Activated gamma-delta T cell treated with anti-CD3 and anti-CD28 coated beads, Interleukin-2, amount 50 U/mL, for 16 hours (primary cell): ENCODE measurements at places on chromosomes 7 and 10.
A peak's percentile ranks its signal among the peaks of the same experiment; 100 is the strongest.

DNA sequence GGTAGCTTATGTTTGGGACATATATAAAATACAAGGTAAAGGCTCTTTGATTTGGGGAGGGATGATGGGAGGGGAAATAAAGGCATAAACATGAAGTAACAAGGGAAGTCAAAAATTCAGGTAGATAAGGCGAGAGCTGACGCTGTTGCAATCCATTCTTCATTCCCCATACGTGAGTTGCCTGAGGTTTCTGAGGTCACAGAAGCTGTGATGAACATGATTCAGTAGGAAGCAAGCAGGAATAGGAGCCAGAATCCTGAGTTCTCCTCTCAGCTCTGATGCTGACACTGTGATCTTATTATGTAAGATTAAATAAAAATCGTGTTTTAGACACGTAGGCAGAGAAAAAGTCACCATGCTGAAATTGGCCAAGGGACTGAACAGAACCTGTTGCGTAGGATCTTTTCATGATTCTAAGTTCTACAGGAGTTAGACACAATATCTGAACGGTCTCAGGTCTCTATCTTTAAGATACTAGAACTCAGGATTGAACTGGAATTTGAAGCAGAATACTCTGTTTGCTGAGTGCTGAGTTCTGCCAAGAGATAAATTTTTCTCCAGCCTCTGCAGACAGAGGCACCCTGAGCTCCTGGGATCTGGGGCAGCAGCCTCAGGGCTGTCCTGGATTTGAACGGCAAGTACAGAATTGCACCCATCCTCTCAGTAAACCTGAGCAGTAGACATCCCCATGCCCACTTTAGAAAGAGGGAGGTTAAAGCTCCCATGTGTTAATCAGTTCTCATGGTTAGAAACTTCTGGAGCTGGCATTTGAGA lies 21.0 kb downstream of the KLF6 start:
- DNase-seq = no peak

GRCh38 chr10:44030132-44030531 lies 354.8 kb downstream of the CXCL12 start:
- DNase-seq = no peak

- peak; percentile 27 for DNase-seq
Observed at GRCh38 chr10:110860576-110861241, 11.0 kb upstream of the PDCD4 start.

DNA sequence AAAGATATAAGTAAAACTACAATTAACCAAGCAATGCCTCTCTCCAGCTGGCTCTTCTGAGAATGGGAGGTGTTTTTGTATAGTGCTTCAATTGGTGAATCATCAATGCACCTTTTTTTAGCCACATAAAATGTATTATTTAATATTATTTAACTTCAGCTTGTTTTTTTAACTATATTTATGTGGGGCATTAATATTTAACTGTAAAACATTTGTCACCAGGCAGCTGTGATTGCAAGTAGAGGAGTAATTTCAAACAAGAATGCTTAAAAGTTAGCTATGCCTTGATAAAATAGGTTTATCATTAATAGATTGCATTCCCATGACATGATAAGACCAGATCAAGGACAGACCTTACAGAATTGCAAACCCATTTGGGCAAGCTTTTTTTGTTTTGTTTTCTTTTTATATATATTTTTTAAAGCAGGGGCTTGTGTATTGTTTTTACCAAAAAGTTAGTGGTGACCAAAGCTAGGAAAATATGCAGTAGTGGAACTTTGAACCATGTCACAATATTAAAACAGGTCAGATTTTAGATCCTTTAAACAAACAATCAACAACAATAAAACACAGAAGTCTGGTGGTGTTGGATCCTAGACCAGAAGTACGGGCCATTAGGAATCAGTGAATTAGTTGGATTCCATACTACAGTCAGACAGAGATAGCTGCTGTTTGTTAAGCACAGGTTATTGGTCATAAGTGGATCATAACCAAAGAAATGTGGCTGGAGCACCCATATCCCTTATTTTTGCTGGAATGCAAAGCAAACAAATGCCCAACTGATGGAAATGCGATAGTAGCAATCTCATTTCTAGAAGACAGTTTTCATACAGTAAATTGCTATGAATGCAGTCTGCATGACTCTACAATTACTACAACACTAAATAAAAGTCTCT lies 2.9 kb downstream of the CAV2 start:
- no peak for DNase-seq

- no peak for DNase-seq
Observed at GRCh38 chr10:52558090-52558489, 214.5 kb downstream of the MBL2 start.

DNA sequence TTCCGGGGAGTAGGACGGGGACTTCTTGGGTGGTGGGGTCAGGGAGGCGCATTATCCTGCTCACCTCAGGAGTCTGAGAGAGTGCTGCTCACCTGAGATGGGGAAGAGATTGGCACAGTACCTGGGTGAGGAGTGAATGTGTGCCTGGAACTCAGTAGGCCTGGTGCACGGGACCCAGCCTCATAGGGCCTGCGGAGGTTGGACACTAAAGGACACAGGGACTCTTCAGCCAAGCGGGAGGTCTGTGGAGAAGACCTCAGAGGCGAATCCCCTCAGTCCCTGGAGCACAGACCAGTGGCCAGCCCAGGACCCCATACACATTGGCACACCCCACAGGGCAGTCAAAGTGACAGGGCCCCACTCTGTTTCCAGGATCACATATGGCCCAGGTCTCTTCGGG lies 73.2 kb downstream of the OAT start:
- no peak for DNase-seq

DNA sequence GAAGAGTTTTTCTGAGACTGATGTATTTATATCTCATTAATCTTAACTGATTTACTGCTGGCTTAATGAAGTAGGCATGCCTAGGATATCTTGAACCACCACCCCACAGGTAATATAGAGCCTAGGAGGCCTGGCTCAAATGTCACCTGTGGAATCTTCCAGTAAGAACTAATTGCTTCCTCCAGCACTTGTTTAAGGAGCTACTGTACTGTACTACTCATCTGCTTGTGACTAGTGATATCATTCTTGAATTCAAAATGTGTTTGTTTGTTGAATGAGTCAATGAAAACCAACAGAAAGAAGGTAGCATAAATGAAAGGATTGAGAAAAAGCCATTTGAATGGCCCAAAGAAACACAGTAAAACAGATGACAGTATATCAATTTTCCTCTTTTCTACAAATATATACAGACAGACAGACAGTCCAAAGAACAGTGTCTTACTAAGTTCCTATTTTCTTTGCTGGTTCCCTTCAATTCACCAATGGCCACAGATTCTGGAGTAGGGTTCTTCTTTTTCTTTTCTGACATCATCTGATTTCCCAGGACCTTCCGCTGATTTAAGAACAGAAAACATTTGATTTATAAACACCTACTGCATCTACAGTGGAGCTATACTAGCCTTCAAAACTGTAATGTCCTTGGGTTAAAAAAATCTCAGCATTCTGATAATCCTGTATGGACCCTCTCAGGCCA lies 43.7 kb upstream of the SLIT1 start:
- no peak for DNase-seq

DNA sequence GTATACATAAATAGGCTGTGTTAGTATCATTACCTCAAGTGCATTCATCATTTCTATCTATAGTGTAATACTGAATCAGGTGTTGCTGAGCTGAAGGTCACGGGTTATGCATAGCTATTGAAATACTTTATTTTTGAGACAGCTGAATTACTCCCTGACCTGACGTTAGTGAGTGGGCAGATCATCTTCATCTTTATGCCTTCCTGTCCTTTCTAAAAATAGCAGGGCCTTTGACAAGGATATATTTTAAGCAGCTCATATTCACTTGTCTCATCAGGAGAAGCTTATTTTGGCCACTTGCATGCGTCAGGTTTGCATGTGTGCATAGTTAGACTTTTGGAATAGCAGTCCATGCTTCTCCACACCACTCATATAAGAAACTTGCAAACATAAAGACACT lies 63.6 kb upstream of the DKK1 start:
- no peak for DNase-seq

DNA sequence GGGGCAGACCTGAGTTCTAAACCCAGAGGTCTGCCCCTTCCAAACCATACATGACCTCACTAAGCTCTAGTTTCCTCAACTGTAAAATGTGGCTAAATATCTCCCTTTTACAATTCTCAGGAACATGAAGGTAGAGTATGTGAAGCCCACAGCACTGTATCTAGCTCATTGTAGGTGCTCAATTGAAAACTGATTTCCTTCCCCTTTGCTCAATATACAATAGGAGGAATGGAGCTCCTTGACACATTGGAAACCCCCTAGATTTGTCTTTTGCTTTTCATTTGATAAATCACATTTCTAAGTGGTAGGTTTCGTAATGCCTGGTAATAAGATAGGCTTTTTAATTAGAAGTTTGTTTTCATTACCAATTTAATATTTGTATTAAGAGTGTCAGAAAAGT lies 153.3 kb downstream of the ARID5B start:
- DNase-seq = no peak

GRCh38 chr10:46558392-46559185 lies 2.1 kb upstream of the GPRIN2 start:
- no peak for DNase-seq

DNA sequence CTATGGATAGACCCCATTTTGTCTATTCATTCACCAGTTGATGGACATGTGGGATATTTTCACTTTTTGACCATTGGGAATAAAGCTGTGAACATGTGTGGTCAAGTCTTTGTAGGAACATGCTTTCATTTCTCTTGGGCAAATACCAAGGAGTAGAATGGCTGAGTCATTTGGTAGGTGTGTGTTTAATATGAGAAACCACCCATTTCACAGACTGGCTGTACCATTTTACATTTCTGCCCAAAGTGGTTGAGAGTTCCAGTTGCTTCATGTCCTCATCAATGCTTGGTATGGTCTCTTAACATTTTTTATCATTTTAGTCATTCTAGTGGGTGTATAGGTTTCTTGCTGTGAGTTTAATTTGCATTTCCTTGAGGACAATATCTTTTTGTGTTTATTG lies 124.9 kb upstream of the RHEB start:
- no peak for DNase-seq

DNA sequence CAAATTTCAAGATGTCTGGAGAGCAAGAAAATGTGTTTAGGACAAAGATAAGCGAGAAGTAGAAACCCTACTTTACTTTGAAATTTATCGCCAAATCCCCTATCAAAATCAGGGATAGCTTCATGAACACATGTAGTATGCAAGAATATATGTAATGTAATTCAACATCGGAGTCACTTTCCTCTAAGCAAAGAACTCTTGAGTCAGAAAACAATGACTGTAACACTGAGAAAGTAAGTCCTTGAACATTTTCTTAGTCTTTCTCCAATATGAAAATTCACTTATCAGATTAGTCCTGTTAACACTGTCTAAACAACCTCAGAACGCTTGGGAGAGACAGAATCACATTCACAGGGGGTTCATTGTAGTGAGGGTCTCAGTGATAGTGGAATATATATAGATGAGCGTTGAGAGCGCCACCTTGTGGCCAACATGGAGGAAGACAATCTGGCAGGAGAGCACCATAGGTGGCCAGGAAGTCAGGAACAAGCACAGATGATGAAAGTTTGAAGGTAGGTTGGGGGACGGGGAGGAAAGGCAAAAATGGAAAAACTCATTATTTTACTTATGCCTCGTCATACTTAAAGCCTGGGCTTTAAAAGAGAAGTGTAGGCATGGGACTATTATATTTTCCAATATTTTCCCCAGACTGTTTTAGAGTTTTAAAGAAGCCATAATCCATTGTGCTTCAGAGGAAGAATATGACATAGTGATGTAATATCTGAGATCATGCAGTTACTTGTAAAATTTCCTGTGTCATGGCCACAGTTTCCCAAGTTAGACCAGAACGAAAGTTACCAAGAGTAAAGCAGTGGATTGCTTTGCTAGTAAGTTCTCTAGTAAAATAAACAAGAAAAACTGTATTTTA lies 115.5 kb upstream of the GNAI1 start:
- peak; percentile 4 for DNase-seq

DNA sequence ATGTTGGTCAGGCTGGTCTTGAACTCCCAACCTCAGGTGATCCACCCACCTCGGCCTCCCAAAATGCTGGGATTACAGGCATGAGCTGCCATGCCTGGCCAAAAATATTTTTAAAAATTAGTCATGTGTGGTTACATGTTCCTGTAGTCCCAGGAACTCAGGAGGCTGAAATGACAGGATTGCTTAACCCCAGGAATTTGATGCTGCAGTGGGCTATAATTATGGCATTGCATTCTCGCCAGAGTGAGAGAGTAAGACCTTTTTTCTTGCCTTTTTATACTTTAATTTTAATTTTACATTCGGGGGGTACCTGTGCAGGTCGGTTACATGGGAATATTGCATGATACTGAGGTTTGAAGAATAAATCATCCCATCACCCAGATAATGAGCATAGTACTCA lies 86.6 kb upstream of the ZNF92 start:
- DNase-seq = no peak

- no peak for DNase-seq
Observed at GRCh38 chr7:129013048-129013724, 41.7 kb downstream of the TNPO3 start.

DNA sequence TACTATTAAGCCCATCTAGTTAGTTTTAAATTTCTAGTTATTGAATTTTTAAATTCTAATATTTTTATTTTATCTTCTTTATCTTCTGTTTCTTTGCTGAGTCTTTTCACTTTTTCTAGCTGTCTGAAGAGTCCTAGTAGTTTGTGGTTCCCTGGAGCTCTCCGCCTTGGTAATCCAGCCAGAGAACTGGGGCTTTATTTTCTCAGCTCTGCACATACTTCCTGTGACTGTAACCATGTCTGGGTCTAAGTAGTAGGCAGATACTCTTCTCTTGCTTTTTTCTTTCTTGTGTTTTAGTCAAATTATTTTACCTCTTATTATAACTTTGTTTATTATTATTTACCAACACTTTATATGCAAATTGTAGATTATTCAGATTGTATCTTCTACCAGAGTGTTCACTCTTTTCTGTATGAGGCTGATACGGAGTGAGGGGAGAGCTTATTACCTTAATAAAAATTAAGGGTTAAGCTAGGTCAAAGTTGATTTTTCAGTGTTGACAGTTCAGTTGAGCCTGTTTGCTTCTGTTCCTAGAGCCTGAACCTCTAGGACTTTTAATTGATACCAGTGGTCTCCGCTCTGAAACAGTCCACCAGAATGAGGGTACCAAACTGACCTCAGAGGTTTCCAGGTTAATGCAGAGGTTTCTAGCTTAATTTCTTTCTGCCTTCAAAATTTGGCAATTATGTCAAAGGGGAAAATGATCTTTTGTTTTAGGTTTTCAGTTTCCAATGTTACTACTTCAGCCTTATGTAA lies 155.4 kb downstream of the ADK start:
- DNase-seq = no peak

GRCh38 chr7:1296356-1296981 lies 63.8 kb downstream of the UNCX start:
- no peak for DNase-seq

DNA sequence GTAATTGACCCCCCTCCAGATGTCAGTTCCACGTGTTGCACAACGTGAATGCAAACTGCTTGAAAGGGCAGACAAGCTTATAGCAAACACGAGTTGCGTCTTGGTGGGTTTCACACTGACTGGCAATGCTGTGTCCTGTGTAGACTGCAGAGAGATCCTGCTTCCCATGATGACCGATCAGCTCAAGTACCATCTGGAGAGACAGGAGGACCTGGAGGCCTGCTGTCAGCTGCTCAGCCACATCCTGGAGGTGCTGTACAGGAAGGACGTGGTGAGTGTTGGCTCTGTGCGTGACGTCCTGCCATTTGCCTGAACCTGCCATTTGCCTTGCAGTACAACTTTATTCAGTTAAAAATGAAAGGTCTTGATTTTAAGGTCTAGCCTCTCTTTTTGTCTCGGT lies 71.1 kb downstream of the INSYN2A start:
- DNase-seq = no peak

- no peak for DNase-seq
Observed at GRCh38 chr7:140160308-140160707, 16.5 kb downstream of the KDM7A start.
